Activated gamma-delta T cell treated with anti-CD3 and anti-CD28 coated beads, Interleukin-2, amount 50 U/mL, for 16 hours (primary cell): ENCODE measurements at places on chromosomes 3 and 15.

GRCh38 chr15:80957556-80957955 is 32.1 kb downstream of the MESD start:
- DNase-seq: no peak

- DNase-seq: no peak
These were observed 85.0 kb downstream of the FBN1 start for GRCh38 chr15:48560321-48561051.

DNA sequence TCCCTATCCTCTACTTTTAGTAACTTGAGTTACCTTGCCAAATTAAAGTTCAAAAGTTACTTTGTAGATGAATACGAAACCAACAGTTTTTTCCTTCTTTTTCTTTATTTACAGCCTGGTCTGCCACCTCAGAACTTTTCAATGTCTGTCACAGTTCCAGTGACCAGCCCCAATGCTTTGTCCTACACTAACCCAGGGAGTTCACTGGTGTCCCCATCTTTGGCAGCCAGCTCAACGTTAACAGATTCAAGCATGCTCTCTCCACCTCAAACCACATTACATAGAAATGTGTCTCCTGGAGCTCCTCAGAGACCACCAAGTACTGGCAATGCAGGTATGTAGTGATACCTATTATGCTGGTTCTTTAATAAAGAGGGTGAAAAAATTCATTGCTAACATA is 59.0 kb downstream of the LYSMD4 start:
- DNase-seq: no peak

GRCh38 chr15:55588070-55588814 is at the start of gene PYGO1:
Gene PYGO1, minus strand, starts transcription at chr15:55588345. Its CDS starts 462 bp downstream, at chr15:55587883.
- DNase-seq: no peak

GRCh38 chr15:77577366-77577950 is 55.3 kb downstream of the LINGO1 start:
- DNase-seq: no peak

GRCh38 chr15:50933341-50933740 is 24.9 kb downstream of the AP4E1 start:
- no peak for DNase-seq

GRCh38 chr3:126947429-126947828 is 35.5 kb upstream of the PLXNA1 start:
- DNase-seq: no peak

DNA sequence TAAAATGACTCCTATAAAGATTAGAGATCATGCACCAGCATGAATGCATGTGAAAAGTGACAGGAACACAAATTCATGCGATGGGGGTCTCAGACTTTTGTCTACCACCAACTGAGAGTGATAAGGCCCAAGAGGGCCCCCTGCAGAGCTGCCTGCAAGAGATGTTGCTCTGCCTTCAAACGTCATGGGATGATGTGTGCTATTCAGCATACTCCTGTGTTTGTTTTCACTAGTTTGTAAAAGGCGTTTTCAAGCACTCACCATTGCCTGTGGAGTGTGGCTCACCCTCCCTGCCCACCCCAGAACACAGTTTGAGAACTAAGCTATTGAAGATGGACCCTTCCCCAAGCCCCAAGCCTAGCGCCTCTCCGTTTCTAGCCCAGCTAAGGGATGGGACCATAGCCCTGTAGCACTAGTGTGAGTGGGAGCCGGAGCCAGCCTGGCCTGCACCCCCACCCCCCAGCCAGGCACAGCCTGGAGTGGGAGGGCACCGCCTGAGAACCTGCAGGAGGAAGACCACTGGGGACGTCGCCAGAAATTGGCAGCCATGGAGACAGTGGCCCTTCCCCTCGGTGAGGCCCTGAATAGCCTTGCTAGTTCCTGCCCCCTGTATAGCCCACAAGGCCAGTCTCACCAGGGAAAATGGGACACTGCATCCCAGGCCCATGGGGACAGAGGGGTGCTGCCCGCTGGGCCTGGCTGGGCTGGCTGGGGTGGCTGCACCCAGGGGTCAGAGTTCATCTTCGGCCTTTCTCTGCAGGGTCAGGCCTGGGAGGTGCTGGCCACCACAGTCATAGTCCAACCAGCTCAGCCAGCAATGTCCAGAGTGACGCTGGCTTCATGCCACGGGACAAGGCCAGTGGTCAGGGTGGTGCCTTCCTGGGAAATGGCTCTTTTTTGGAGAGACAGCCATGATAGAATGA is 22.6 kb upstream of the KLF13 start:
- DNase-seq: no peak

DNA sequence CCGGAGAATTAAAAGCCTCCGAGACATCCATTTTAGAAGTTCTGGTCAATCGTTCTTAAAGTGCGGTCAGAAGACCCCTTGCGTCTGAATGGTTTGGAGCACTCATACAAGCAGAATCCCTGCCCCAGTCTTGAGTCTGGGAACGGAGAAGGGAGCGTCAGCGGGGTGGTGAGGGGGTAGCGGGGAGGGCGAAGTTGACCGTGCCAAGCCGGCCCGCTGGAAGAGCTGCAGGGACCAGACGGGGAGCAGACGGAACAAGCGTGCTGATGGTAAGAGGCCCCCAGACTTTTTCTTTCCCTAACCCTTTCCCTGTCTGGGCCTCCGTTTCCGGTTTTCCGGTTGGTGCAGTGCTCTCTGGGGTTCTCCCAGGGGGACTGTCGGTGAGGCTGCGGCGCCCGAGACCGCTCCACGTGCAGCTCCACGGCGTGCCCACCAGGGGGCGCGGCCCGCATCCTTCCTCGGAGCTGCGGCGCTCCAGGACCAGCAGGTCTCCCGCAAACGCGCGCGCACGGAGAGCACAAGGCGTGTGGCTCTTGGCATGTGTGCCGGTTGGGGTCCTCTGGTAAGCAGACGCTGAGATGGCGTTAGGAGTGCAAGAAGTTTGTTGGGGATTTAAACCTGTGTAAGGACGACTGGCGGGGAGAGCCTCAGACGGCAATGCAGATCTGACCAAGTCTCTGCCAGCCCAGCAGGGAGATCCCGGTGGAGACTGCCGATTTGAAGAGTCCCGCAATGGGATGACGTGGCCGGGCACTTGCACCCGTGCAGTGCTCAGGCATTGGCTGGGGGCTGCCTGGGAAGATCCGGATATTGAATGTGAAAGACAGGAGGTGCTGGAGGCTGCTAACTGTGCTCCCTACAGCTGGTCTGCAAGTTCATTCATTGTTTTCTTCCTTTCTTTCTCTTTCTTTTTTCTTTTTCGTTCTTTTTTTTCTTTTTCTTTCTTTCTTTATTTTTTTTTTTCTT is 19.2 kb upstream of the CORO2B start:
- peak; percentile 51 for DNase-seq

DNA sequence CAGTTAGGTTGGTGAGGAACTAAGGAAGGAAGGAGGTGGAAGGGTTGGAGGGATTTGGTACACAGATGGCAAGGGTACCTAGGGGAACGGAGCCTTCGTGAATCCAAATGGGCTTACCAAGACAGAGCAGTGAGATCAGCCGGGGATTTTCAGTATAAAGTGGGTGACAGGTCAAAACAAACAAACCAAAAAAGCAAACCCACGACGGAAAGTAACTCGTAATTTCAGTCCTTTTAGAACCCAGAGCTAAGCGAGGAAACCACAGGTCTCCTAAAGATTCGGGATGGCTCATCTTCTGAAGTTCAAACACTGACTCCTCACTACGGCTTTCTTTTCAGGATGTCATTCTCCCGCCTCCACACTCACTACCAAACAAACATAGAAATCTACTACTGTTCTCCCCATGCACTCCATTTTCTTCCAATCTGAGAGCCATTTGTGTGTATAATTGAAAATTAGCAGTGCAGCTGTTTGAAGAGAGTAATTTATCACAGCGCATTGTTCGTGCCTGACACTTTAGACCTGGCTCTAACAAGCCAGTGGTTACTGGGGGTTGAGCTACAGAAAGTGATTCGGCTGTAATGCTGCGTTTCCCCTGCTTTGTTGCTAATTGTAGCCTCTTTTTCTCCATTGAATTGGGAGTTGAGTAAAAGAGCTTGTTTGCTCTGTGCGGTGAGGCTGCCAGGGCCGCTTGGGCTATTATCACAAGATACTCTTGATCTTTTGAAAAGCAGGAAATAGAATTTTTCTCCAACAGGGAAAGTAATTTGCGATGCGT is 64.7 kb upstream of the CCDC39 start:
- DNase-seq: no peak

GRCh38 chr15:99143242-99143641 is 38.4 kb downstream of the SYNM start:
- DNase-seq: no peak

DNA sequence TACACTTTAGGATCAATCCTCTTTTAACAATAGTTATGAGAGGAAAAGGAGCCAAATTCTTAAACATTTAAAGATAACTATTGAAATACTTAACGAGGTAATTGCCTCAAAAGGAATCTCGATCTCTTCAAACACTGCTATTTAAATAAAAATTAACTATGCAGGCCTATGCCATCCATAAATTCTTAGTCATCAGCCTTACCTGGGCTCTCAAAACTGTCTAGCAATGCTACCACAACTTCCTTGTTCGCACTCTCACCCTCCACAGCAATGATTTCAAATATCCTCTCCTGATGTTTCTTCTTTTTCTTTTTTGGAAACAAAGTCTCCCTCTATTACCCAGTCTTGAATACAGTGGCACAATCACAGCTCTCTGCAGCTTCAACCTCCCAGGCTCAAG is 12.3 kb downstream of the ETFA start:
- no peak for DNase-seq

DNA sequence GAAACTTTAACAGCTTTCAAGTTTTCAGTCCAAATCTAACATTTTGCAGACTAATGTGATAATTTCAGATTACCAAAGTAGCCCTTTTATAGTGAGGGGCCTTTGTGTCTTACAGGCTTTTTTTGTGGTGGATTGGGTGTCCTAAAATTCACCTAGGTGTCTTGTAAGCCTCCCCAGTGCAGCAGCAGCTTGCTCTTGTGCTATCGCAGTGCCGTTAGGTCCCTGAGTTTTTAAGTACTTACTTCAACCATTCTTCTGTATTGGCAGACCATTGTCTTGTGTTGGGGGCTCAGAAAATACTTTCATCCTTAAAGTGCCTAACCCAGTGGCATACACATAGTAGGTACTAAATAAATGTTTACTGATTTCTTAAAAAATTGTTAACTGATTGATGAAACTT is 2.1 kb downstream of the PDE8A start:
- DNase-seq: no peak

GRCh38 chr3:28042095-28042635 is 199.3 kb upstream of the CMC1 start:
- DNase-seq: no peak

DNA sequence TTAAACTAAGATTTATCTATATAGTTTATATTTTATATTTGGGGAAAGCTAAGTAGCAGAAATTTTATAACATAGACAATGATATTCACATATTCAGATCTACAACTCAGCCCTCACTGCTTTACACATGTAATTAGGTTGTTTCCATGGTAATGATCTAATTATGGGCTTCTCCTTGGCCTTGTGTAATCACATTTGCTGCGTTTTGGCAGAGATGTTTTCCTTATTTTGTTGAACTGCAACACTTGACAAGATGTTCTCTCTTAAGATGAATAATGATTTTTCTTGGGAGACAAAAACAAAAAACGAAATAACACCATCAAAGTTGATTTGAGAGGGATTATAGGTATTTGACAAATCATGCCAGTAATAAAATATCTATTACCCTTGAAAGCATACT is 635.6 kb upstream of the TBL1XR1 start:
- no peak for DNase-seq

GRCh38 chr15:65032801-65033537 is 3.5 kb upstream of the MTFMT start:
- DNase-seq: peak; percentile 17

DNA sequence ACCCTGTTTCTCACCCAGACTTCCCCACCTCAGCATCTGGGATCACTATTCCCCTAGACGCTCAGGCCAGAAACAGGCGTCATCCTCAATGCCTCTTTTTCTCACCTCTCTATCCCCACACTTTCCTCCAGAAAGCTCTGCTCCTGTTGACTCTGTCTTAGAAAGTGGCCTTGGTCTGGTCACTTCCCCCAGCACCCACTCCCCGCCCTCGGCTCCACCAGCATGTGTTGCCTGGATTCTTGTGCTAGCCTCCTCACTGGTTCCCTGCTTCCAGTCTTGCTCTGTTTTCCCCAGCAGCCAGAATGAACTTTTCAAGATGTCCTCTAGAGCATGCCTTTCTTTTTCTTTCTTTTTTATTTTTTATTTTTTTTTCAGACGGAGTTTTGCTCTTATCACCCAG is 39.7 kb upstream of the ESYT3 start:
- no peak for DNase-seq

DNA sequence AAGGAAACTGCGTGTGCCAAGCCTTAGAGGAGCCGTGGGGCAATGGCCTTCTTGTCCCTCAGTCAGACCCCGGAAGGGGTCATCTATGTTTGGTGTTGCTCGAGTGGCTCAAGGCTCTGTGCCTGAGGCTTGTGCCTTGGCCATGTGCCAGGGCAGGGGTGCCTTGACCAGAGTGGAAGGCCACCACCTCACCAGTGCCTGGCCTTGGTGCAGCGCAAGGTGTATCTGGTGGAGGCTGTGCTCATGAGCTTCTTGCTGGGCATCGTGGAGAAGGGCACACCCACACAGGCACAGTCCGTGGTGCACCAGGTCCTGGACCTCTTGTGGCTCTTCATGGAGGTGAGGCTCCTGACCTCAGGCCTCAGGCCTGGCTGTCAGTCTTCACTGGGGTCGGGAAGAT is 10.7 kb downstream of the RNF123 start:
- no peak for DNase-seq

GRCh38 chr15:67218428-67218827 is 36.0 kb downstream of the AAGAB start:
- DNase-seq: no peak

GRCh38 chr3:146086211-146086610 is 74.8 kb downstream of the PLOD2 start:
- no peak for DNase-seq

GRCh38 chr15:85318048-85318731 is 62.2 kb upstream of the AKAP13 start:
- DNase-seq: no peak

- no peak for DNase-seq
These were observed 34.1 kb upstream of the HACD2 start for GRCh38 chr3:123618768-123619484.

GRCh38 chr15:98684995-98685525 is 36.7 kb downstream of the IGF1R start:
- no peak for DNase-seq

GRCh38 chr15:66670762-66671580 is 31.1 kb upstream of the SMAD6 start:
- no peak for DNase-seq

DNA sequence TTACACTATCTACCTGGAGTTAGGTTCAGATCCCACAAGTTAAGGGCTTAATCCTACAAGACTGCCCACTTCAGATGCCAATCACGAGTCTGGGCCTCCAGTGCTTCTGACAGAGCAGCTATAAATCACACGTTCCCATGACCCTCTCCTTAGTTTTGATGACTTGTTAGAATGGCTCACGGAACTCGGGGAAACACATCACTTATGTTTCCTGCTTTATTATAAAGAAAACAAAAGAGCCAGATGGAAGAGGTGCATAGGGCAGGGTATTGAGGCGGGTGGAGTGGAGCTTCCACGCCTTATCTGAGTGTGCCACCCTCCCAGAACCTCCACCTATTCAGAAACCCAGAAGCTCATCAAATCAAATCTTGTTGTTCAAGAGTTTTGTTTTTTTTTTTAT is 170.8 kb downstream of the MOBP start:
- DNase-seq: no peak

- DNase-seq: no peak
These were observed 110.9 kb downstream of the GABRG3 start for GRCh38 chr15:27081676-27082418.

GRCh38 chr3:145899241-145899640 is 261.7 kb downstream of the PLOD2 start:
- DNase-seq: no peak
